ENCODE measurements at places on chromosomes 7 and 10.

DNA sequence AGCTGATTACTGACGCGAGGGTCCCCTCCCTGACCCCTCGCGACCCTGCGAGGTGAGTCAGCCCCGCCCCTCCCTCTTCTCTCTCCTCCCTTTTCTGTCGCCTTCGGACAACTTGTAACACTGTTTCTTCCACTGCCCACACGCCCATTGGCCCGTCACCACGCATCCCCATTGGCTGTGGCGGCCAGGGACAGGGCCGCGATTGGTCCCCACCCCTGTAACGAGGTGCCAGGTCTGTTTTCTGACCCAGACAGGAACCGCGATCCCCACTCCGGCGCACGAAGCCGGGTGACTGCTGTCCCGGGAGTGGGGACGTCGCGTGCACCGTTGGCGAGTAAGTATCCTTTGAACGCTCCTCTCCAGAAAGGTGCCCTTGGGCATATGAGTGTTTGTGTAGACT is at the start of gene STRA8:
Gene STRA8, plus strand, starts transcription at position 269 of the 400 bp plus-strand sequence. CDS start 6,687 bp downstream, outside the sequence.
- no peak for DNase-seq

- DNase-seq: no peak
These were observed 9.0 kb downstream of the FAM204A start for GRCh38 chr10:118332948-118333710.

- DNase-seq: no peak
These were observed 261.9 kb upstream of the PPP2R2D start for GRCh38 chr10:131638880-131639278.

DNA sequence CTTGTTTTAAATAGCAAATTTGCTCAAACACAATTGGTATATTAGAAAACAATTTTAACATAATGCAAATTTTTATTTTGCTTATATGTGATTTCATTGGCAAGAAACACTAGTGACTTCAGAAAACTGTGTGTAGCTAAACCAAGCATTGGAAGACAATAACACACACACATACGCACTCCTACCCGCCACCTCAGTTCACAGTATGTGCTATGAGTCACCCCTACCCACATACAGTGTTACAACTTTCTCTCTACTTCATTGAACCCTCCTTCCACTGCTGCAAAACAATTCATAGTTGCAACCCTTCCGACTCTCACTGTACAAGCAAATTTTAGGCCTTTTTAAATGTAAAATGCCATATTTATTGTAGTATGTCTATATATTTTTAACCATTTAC is 119.9 kb upstream of the THSD7A start:
- DNase-seq: no peak

DNA sequence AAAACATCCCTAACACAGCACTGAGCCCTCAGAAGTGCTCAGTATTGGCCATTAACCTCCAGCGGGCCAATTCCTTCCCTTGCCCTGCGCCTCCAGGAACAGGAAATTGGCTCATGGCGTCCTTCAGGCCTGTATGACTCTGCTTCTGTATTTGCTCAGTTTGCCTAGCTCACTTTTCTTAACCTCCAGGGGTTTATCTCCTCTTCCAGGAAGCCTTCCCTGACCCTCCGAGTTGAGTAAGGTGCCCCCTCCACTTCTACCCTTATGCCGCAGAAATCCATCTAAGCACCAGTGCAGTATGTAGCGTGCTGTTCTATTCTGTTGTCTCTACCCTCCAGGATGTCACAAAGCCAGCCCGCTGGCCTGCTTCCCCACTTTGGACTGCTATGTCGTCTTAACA is 1.1 kb upstream of the SFXN4 start:
- DNase-seq: no peak

GRCh38 chr10:125154529-125154928 is 5.8 kb downstream of the CTBP2 start:
- DNase-seq: no peak

DNA sequence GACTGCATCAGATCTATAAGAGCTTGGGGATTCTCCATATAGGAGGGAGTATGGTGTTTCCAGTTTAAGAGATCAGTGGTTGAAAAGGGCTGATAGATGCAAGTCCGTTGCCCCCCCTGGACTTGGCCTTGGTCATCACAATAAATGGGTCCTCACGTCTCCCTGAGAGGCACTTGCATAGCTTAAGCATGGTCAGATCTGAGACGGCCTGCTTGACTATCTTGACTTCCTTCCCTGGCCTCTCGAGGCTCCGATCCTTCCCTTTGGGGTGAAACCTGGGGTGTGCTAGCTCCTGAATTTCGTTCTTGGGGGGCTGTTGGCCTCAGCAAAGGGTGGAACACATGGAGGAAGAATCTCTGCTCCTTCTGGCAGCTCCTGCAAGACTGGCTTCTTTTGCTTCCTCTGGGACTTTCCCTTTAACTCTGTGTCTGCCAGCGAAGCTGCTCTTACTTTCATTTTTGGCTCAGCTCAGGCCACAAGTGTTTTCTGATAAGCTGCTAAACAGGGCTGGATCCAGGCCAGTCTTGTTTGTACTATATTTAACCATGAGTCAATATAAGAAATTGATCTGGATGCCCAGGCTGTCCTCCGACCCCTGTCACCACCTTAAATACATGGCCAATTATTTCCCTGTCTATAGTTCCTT is 11.2 kb upstream of the ZNF485 start:
- DNase-seq: no peak

- no peak for DNase-seq
These were observed 92.7 kb upstream of the GDF10 start for GRCh38 chr10:47207281-47207615.

- DNase-seq: peak; percentile 63
These were observed 48.1 kb downstream of the PDLIM1 start for GRCh38 chr10:95242581-95243317.

- DNase-seq: no peak
These were observed 88.1 kb downstream of the ANKIB1 start for GRCh38 chr7:92333866-92334265.

DNA sequence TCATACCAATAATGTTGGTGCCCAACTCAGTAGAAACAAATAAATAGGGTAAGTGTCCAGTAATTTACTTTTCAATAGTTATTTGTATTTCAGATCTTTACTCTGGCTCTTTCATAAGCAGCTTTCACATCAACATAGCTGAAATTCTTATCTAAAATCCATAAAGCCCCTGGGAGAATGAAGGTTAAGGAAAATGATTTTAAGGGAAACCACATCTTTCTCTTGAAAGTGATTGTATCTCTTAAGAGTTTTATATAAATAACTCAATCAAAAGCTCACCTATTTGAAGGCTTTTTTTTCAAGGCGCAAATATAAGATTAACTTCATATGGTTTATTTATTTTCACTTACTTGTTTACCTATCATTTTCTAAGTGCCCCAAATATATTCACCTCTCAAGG is 324.4 kb downstream of the HGF start:
- no peak for DNase-seq

- DNase-seq: no peak
These were observed 741.3 kb upstream of the FZD8 start for GRCh38 chr10:36383349-36383748.

GRCh38 chr10:11242443-11243387 is 225.0 kb downstream of the CELF2 start:
- DNase-seq: no peak

DNA sequence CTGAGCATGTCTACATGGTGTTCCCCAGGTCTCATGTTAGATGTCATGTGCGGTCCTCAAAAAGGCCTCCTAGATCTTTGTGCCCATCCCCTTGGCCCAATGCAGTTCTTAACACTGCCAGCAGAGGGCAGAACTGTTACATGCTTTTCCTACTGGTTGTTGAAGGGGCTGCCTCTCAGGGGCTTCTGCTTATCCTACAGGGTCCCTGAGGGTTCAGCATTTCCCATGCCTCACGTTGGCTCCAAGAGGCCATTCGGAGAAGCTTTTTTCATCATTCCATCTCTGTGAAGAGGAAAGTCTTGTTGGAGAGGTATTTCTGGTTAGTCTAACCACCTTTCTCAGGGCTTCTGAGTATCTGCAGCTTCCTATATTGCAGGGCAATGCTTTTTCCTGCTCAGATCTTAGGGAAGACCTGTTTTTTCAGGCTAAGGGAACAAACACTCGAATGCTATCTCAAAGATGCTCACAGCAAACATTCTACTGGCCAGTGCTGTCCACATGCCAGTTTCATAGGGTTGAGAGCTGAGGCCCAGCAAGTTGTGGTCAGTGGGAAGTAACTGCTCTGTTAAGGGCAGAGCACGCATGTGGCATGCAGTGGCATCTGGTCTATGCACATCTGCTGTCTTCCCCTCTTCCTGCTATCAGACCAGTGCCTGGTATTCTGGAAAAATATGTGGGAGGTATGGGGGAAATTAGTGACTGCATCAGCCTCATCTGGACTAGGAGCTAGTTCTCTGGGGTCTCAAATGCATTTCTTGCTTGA is 31.5 kb downstream of the MBL2 start:
- DNase-seq: peak; percentile 14

- no peak for DNase-seq
These were observed 60.1 kb downstream of the RABGEF1 start for GRCh38 chr7:66800591-66800990.

DNA sequence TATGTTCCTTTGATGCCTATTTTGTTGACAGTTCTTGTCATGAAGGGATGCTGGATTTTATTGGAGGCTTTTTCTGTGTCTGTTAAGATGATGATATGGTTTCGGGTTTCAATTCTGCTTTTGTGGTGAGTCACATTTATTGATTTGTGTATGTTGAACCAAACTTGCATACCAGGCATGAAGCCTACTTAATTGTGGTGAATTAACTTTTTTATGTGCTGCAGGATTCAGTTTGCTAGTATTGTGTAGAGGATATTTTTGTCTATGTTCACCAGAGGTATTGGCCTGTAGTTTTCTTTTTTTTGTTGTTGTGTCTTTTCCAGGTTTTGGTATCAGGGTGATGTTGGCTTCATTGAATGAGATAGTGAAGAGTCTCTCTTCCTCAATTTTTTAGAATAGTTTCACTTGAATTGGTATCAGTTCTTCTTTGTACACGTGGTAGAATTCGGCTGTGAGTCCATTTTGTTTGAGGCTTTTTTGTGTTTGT is 345.9 kb downstream of the KIF20B start:
- no peak for DNase-seq

- no peak for DNase-seq
These were observed 218.1 kb downstream of the PTEN start for GRCh38 chr10:88081457-88082054.

- DNase-seq: peak; percentile 52
These were observed 1.4 kb downstream of the OTUD1 start for GRCh38 chr10:23439961-23440889.

GRCh38 chr10:61812920-61813319 is 88.6 kb upstream of the ARID5B start:
- no peak for DNase-seq

DNA sequence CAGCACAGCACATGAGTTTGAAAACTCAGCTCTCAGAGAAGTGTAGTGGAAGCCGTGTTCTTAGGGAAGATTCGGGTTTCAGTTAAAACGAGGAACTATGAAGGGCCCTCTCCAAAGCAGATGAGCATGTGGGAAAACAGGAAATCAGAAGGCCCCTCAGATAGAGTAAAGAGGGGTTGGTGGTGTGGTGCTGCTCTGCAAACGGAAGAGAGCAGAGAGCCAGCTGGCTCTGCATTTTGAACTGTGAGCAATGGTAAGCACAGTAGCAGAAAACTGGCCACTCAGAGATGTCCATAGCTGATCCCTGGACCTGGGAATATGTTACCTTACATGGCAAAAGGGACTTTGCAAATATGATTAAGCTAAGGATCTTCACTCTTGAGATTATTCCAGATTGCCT is 27.9 kb upstream of the CUL1 start:
- DNase-seq: no peak

- DNase-seq: no peak
These were observed 3.4 kb downstream of the TWIST1 start for GRCh38 chr7:19113855-19114550.

GRCh38 chr7:70838292-70838907 is 293.5 kb upstream of the GALNT17 start:
- no peak for DNase-seq

DNA sequence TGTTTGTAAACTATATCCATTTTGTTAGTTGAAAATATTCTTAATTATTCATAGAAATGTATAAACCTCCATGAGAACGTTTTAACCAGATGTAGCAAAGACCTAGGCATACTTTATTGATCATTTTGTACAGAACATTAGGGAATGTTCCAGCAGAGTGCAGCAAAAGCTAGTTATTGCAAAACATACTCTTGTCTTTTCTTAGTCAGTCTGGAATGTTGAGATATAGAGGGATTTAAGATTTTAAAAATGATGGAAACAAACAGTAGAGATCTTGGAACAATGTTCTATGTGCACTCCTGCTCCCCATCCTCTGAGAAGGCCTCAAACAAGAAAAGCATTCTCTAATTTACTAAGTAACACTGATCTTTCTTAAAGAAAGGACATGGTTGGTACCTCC is 292.1 kb downstream of the BBS9 start:
- DNase-seq: no peak

GRCh38 chr10:11093771-11094736 is 76.4 kb downstream of the CELF2 start:
- DNase-seq: no peak

- no peak for DNase-seq
These were observed 709.0 kb downstream of the GRID1 start for GRCh38 chr10:85657476-85658113.

DNA sequence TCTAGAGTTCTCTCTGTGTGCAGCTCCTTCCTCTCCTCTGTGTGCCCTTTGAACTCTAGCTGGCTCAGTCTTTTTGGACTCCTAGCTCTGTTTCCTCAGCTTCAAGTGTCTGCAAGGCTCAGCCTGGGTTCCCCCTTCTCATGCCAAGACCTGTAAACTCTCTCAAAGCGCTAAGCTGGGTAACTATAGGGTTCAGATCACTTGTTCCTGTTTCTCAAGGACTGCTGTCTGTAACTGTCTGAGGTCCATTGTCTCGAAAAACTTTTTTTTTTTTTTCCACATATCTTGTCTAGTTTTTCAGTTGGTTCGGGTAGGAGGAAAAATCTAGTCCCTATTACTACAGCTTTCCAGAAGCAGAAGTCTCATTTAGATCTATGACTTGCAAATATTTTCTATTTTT is 46.6 kb upstream of the PPP1R17 start:
- no peak for DNase-seq

- peak; percentile 75 for DNase-seq
These were observed 1.2 kb downstream of the KLF6 start for GRCh38 chr10:3783682-3784432.

DNA sequence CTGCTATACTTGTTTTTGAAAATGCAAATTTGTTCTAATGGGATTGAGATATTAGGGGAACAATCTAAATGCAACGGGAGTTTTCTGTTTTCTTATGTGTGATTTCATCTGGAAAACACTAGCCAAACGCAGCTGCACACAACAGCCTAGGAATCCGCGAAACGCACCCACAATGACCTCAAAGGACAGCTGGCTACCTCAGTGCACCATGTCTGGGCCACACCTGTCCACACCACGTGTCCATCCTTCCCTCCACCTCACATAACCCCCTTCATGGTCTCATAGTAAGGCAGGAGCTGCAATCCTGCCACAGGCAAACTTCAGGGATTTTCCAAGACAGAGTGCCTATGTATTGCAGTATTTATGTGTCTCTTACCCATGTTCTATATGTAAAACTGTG is 382.5 kb upstream of the PRKCQ start:
- DNase-seq: no peak

DNA sequence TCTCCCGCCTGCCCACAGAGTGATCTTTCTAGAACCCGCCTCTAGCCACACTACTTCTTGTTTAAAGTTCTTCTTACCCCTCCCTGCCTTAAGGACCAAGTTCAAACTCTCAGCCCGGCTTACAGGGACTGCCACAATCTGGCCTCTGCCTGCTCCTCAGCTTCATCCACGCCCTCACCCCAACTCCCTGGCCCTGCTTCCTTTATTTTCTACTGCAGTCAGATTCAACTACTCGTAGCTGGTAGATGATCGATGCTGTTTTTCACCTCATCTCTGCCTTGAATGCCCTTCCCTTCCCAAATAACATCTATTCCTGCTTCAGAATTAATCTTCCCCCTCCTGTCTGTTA is 508.5 kb downstream of the RPS24 start:
- no peak for DNase-seq

GRCh38 chr7:12475362-12476063 is 71.8 kb upstream of the VWDE start:
- DNase-seq: peak; percentile 71

All from RKO (cell line).